ENCODE measurements at places on chromosomes 16 and 17.

GRCh38 chr16:14150796-14151195, 79.7 kb downstream of the MRTFB start:
- no peak for DNase-seq

GRCh38 chr17:55427587-55427882, 5.9 kb upstream of the MMD start:
- DNase-seq, result no peak

GRCh38 chr16:47475786-47476185, 14.7 kb downstream of the PHKB start:
- no peak for DNase-seq

DNA sequence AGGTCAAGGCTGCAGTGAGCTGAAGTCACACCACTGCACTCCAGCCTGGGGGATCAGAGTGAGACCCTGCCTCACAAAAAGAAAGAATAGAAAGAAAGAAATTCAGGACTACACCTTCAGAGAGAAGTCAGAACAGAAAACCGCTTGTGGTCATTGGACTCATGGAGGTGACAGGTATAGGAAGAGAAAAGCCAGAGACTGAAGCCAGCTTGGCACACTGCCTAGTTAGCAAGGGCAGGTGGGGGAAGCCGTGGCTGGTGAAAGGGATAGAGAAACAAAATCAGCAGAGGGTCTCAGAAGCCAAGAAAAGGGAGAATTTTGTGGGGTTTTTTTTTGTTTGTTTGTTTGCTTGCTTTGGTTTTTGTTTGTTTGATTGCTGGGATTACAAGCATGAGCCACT, 32.9 kb upstream of the SKAP1 start:
- no peak for DNase-seq

- no peak for DNase-seq
Measured at GRCh38 chr16:17357307-17358062, 113.3 kb downstream of the XYLT1 start.

DNA sequence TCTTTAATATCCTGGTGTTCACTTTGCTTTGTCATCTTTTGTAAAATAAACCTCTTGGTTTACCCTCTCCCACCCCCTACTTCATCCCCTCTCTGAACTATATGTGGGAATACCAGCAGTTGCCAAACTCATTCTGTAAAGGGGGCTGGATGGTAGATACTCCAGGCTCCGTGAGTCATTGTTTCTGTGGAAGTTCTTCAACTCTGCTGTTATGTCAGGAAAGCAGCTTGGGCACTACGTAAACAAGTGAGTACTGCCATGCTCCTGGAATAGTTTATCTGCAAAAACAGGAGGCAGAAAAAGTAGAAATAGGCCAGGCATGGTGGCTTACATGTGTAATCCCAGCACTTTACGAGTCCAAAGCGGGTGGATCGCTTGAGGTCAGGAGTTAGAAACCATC, 17.6 kb downstream of the MVP start:
- DNase-seq, result no peak

- no peak for DNase-seq
Measured at GRCh38 chr17:32275060-32276042, 9.7 kb downstream of the RHBDL3 start.

- peak; percentile 51 for DNase-seq
Measured at GRCh38 chr17:81412490-81413093, 17.3 kb downstream of the BAHCC1 start.

DNA sequence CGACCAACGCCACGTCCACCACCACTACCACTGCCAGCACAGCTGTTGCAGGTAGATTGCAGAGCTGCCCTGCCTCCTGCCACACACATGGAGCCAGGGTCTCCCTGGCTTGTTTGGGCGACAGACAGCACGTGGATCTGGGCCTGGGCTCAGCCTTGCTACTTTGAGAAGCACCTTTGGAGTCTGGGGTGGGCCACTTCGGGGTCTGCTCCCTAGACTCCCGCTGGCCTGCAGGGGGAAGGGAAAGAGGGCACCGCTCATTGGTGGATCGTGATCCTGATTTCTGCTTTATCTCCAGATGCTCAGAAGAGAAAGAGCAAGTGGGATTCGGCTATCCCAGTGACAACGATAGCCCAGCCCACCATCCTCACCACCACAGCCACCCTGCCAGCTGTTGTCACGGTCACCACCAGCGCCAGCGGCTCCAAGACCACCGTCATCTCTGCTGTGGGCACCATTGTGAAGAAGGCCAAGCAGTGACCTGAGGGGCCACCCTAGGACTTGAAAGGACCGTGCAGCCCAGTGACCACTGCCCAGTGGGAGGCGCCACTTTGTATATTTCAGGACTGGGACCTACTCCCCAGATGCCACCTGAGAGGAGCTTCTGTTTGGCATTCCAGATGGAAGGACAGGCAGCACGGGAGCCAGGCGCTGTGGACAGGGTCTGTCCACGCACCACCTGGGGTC, 15.1 kb upstream of the ITGB4 start:
- DNase-seq, result no peak

GRCh38 chr17:64229815-64230728, 33.0 kb downstream of the TEX2 start:
- no peak for DNase-seq

GRCh38 chr16:64251742-64252141, 870.1 kb downstream of the CDH11 start:
- DNase-seq, result no peak

GRCh38 chr16:79795556-79795955, 195.0 kb upstream of the MAF start:
- no peak for DNase-seq

DNA sequence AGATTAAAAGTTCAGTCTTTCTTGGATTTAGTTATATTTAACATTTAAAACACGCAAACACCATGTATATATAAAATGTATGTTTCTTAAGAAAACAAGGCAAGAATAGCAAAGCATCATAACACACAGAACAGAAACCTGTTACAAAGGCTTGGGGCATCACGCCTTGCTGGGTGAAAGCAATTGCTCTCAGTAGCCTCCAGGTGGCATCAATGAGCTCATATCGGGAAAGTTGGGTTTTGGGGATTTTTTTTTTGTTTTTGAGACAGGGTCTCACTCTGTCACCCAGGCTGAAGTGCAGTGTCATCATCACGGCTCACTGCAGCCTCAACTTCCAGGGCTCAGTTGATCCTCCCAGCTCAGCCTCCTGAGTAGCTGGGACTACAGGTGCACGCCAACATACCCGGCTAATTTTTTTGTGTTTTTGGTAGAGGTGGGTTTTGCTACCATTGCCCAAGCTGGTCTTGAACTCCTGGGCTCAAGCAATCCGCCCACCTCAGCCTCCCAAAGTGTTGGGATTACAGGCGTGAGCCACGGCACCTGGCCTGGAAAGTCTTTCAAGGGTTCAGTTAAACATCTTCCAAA, 56.9 kb downstream of the CYB5D2 start:
- DNase-seq, result no peak

- no peak for DNase-seq
Measured at GRCh38 chr17:49260817-49261291, 30.3 kb upstream of the PHOSPHO1 start.

DNA sequence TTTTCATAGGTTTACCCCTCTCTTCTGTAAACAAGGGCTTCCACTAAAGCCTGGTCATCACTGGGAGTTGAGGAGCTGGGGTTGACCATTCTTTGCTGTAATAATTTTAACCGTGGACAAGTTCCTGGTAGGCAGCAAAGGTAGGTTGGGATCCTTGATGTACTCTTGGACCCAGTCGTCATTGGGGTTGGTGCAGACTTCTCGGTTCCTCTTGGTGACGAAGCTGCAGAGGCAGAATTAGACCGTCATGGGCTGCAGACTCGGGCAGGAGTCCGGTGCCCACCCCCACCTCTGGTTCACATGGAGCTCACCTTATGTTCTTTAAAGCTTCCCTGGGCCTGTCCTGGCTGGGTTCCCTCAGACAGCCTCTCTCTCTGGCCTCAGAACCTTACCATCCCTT, 3.8 kb downstream of the CCL16 start:
- DNase-seq, result no peak

DNA sequence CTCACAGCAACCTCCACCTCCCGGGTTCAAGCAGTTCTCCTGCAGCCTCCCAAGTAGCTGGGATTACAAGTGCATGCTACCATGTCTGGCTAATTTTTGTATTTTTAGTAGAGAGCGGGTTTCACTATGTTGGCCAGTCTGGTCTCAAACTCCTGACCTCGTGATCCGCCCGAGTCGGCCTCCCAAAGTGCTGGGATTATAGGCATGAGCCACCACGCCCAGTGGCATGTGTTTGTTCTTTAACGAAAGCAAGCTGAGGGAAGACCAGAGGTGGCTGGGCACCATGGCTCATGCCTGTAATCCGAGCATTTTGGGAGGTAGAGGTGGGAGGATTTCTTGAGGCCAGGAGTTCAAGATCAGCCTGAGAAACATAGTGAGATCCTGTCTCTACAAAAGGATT, 18.1 kb downstream of the TNFRSF13B start:
- DNase-seq, result no peak

DNA sequence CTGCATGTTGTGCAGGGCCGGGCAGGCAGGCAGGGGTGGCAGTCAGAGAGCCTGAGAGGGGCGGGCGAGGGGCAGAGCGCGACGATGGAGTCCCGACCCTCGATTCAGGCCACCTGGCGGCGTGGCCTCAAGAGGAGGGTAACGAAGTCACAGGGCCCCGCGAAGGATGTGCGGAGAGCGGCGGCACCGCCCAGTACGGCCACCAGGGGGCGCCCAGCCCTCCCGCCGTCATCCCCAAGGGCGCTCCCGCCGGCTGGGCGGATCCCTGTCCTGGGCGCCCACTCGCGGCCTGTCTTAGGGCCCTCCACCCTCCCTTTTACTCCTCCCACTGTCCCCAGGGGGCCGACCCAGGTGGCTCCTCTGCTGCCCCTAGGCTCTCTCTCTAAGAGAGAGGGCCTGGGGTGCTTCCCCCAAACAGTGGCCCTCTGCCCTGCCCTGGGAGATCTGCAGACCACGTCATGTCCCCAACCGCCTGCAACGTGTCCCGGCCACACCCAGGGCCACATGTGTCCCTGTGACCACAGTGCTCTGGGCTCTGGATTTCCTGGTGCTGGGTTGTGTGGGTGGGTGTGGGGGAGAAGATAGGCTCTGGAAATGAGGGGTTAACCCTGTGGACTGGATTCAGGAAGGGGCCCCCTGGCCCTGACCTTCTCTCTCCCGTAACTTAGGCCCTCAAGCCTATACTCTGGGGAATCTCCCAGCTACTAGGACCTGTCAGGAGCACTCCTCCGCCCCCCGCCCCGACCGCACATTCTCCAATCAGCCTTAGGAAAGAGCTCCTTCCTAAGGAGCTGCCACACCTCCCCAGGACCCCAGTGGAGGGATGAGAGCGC, 5.9 kb downstream of the DPEP2 start:
- peak; percentile 70 for DNase-seq

DNA sequence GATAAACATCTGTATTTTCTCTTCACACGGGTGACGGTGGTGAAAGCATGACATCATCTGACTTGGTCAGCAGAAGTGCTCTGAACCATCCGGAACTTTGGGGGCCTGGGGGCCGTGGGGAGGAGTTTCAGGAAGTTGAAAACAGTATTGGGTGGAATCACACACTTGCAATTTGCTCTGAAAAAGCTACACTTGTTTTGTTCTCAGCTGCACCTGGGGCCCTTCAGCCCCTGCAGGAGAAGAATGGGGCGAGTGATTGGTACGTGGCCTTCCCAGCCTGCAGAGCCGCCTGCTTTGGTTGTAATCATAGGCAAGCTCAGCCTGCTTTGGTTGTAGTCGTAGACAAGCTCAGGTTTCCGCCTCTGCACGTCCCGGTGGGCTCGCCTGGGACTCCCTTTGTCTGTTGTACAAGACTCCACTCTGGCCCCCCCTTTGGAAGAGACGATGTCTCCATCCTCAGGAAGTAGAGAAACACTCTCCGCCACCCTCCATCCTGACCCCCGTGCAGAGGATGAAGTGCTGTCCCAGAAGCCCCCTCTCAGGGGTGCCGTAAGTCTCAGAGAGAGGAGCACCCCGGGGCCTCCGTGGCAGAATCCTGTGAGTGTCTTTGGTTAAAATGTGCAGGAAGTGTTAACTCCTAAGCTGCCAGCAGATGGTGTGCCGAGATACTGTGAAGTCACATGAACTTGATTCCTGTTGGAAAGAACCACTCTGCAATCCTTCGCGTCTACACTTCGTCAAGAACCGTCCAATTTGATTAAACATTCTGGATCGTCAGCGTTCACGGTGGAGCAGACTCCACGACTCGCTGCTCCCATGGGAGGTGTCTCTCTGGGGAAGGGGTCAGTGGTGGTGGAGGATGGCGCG, 5.4 kb downstream of the BANP start:
- DNase-seq, result no peak

- DNase-seq, result no peak
Measured at GRCh38 chr17:34797720-34798119, 163.5 kb downstream of the CCT6B start.

- DNase-seq, result no peak
Measured at GRCh38 chr17:61502292-61502691, 50.1 kb downstream of the TBX4 start.

DNA sequence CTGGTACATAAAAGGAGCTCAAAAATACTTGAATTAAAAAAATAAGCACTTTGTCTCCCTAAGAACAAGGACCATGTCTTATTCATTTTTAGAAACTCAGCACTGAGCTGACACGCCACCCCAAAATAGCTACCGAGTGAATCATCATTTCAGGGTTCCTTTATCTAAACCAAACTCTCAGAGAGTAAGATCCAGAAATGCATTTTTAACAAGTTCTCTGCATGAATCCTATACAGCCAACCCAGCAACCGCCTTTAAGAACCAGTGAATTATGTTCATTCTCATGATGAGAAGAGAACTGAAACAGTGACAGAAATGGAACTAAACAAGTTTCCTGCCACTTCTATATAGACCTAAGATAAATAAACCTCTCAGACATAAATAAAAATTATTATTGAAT, 8.7 kb downstream of the C16orf87 start:
- no peak for DNase-seq

GRCh38 chr16:17323171-17323570, 147.6 kb downstream of the XYLT1 start:
- no peak for DNase-seq

DNA sequence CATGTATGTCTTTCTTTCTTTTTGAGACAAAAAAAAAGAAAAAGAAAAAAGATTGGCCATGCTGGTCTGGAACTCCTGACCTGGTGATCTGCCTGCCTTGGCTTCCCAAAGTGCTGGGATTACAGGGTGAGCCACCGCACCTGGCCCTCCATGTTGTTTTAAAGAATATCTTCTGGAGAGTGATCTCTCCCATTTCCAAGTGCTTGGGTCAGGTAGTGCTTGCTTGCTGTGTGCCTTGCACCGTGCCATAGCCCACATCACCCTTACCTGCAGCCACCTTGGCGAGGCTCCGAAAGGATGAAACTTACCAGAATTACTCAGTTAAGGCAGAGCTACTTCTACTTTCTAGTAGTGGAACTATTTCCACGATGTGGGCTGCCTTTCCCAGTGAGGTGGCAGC, 19.0 kb upstream of the KDM6B start:
- DNase-seq, result no peak
